ENCODE measurements at places on chromosomes 4 and X.
A peak's percentile ranks its signal among the peaks of the same experiment; 100 is the strongest.

- H3K27me3 ChIP-seq: no peaks in the 10 kb centered on the region
- H3K4me1 ChIP-seq: no peaks in the 10 kb centered on the region
- no peak for DNase-seq
Measured at GRCh38 chrX:109535578-109535977, 1.1 kb upstream of the NXT2 start.

GRCh38 chrX:41825796-41826195 is 97.6 kb downstream of the CASK start:
- peaks cover 3% of the 10 kb centered on the region for H3K4me1 ChIP-seq
- H3K27ac ChIP-seq: no peak overlapping the region
- H3K4me3 ChIP-seq: no peak overlapping the region
- no peaks in the 10 kb centered on the region for H3K36me3 ChIP-seq
- H3K27me3 ChIP-seq: no peaks in the 10 kb centered on the region
- DNase-seq: no peak

DNA sequence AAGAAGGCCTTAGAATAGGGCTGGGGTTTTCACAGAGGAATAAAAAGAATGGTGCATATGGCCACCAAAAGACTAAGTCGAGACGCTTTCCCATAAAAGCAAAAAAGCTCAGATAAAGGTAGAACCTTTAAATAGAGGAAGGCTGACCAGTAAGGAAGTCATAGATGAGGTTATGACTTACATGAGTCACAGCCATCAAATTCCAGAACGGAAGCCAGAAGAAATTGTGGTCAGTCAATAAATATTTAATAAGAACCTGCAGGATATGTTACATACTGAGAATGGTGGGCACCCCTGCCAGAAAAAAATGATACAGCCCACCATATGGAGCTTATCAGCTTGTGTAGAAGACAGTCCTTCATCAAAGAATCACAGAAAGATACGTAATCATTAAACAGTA is 120.1 kb downstream of the MANBA start:
- no peak overlapping the region for H3K4me3 ChIP-seq
- H3K36me3 ChIP-seq: peaks cover 5% of the 10 kb centered on the region
- H3K27ac ChIP-seq: no peak overlapping the region
- H3K27me3 ChIP-seq: no peaks in the 10 kb centered on the region

GRCh38 chrX:15468036-15468435 is 25.1 kb downstream of the PIR start:
- peaks cover 11% of the 10 kb centered on the region for H3K27me3 ChIP-seq
- H3K4me3 ChIP-seq: no peak overlapping the region
- peak; percentile 46 for DNase-seq
- no peaks in the 10 kb centered on the region for H3K4me1 ChIP-seq
- H3K27ac ChIP-seq: no peak overlapping the region

DNA sequence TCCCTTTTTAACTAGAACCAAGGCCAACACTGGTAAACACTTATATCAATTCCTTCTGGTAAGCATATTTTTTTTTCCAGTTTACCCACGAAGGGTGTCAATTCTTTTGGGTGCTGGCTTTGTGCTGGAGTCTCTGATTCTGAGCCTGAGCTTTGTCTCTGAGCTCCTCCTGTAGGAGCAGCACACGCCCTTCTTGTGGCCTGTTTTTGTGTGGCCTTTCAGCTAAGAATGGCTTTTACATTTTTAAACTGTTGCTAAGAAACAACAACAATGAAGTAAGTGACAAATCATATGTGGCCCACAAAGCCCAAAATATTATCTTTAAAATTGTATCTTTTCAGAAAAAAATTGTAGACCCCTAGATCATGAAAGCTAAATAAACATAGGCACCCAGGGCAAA is 98.0 kb upstream of the TBC1D9 start:
- DNase-seq: no peak
- no peaks in the 10 kb centered on the region for H3K27me3 ChIP-seq
- no peaks in the 10 kb centered on the region for H3K36me3 ChIP-seq
- H3K4me1 ChIP-seq: peaks cover 8% of the 10 kb centered on the region
- H3K4me3 ChIP-seq: no peak overlapping the region
- H3K27ac ChIP-seq: no peak overlapping the region

DNA sequence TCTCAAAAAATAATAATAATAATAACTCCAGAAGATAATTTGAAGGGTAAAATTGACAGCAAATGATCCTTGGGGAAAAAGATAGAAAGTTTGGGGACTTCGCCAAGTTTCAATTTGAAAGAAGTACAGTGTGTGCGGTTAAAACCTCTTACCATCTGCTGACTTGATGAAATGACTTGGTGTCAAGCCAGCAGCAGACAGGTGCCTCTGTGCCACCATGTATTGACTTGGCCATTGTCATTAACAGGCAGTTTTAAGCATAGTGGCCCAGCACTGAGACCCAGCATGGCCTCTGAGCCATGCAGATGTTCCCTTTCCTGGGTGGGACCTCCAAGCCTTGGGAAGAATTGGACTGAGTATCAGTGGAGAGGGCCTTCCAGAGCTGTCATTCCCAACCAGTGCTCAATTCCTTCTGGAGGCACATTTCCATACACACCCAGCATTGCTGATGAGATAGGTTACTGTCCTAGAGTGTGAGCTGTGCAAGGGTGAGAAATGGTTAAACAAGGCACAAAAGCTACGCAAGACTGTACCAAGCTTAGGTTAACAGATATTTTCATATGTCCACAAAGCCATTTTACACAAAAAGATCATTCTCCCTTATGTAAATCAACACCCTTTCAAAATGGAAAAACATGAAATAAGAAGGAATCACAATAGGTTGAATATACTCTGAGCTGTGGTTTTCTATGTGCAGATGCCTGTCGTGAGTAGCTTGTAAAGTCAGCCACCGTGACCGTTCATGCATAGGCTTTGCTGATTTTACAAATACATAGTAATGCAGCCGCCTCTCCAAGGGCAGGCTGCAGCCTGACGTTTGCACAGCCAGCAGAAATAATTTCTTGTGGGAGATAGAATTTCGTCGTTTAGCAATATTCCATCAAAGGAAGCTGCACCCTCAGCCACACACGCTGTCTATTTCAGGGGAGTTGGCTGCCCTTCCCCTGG is 59.4 kb upstream of the FBXW7 start:
- no peaks in the 10 kb centered on the region for H3K27me3 ChIP-seq
- no peak for DNase-seq
- no peak overlapping the region for H3K4me3 ChIP-seq
- peaks cover 12% of the 10 kb centered on the region for H3K4me1 ChIP-seq
- no peak overlapping the region for H3K27ac ChIP-seq

- H3K27ac ChIP-seq: no peak overlapping the region
- no peak overlapping the region for H3K4me3 ChIP-seq
- H3K27me3 ChIP-seq: peaks cover 95% of the 10 kb centered on the region
- H3K36me3 ChIP-seq: no peaks in the 10 kb centered on the region
Measured at GRCh38 chrX:69197690-69198089, 32.4 kb upstream of the PJA1 start.

- no peaks in the 10 kb centered on the region for H3K36me3 ChIP-seq
- H3K27me3 ChIP-seq: no peaks in the 10 kb centered on the region
- H3K27ac ChIP-seq: no peak overlapping the region
- H3K4me3 ChIP-seq: no peak overlapping the region
Measured at GRCh38 chr4:73383452-73383851, 20.6 kb upstream of the ALB start.

GRCh38 chr4:127788517-127788916 is 6.4 kb downstream of the HSPA4L start:
- no peaks in the 10 kb centered on the region for H3K4me1 ChIP-seq
- H3K36me3 ChIP-seq: no peaks in the 10 kb centered on the region
- no peak overlapping the region for H3K27ac ChIP-seq
- H3K4me3 ChIP-seq: no peak overlapping the region
- DNase-seq: no peak

DNA sequence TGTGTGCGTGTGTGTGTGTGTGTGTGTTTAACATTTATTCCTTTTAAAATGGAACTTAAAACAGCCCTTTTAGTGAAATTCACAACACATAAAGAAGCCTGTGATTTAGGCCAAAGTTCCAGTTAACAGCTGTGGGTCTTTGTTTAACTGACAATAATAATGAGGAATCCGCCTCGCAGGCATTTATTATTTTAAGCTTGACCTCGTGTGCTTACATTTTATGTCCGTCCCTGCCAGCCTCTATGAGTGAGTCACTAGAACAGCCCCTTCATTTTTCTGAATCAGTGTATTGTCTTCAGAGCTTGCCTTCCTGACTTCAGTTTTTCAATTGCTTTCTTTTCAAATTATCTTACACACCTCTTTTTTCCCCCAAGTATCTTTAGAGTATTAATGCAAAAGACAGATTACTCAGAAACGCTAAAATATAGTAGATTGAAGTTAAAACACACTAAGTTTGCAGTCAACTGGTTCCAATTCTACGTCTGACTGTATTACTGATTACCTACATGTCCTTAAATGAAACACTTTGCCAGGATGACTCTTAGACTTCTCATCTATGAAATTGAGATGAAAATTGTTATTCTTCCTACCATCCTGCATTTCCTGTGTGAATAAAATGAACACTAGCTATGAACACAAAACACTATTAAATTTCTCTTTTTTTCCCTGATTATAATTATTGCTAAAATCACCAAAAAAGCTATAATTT is 319.6 kb upstream of the HS3ST1 start:
- no peaks in the 10 kb centered on the region for H3K4me1 ChIP-seq
- no peaks in the 10 kb centered on the region for H3K36me3 ChIP-seq
- peak; percentile 72 for DNase-seq
- H3K4me3 ChIP-seq: no peak overlapping the region
- H3K27me3 ChIP-seq: no peaks in the 10 kb centered on the region

DNA sequence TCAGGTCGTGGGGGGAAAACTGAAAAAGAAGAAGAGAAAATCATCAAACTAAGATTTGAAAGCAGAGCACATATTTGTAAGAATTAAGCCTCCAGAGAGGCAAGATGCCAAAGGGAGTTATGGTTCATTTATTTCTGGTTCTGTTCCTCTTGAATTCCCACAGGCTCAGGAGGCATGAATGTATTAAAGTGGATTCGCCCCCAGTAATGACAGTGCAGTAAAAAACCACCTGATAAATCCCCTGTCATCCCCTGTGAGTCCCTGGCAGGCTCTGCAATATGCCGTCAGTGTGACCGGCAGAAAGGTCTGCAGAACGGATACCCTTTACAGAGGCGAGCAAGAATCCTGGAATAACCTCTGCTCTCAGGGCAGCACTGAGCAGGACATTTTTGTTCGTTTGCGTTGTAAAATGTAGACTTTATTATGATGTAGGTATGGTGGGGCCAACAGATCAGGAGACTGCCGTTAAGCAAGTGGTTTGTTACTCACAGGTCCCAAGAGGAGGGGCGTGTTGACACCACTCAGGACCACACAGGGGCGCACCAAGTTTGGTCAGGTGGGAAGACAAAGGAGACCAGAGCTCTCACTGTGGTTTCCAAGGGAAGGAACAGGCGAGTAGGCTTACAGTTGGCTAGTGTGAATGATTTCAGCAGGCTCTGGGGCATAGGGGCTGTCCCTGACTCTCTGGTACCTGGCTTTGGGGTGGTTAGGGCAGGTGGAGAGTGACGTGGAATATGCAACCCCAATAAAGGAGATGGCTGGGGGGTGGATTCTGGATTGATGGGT is 75.3 kb downstream of the DHRSX start:
- no peak overlapping the region for H3K4me3 ChIP-seq
- no peaks in the 10 kb centered on the region for H3K4me1 ChIP-seq
- peaks cover 22% of the 10 kb centered on the region for H3K36me3 ChIP-seq

Measured in mesenchymal stem cell (in vitro differentiated cells and primary cell).